Activated naive CD4-positive, alpha-beta T cell treated with anti-CD3 and anti-CD28 coated beads, Interleukin-2, amount 10 ng/mL, durations not matched to agents 7 days and 5 days (primary cell): ENCODE measurements at places on chromosomes 7 and 10.

DNA sequence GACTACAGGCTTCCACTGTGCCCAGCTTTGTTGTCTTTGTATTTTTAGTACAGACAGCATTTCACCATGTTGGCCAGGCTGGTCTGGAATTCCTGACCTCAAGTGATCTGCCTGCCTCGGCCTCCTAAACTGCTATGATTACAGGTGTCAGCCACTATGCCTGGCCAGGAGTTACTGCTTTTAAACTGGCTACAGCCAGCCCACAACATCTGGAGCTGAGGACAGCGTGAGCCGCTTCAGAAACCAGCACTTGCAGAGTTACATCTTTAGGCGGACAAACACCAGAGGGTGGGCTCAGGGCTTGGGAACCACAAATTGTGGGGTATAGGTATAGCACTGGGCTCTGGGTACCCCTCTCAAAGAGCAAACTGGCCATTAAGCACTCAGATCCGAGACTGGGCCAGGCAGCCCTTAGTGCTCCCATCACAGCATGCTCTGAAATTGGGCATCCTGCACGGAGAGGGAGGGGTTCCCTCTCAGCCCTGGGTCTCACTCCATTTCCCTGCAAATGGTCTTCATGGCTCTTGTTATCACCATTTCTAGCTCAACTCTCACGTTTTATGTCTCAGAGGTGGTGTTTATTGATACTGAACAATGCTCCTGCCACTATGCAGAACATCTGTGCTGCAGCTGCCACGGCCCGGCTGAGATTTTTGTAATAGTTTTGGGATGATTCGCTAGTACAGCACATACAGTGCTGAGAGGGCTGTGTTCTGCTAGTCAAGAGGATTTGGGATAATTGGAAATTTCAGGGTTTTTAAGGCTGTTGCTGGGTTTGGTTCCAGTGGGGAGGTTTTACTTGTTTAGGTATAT is 146.4 kb upstream of the LYZL2 start:
- no peak for DNase-seq

DNA sequence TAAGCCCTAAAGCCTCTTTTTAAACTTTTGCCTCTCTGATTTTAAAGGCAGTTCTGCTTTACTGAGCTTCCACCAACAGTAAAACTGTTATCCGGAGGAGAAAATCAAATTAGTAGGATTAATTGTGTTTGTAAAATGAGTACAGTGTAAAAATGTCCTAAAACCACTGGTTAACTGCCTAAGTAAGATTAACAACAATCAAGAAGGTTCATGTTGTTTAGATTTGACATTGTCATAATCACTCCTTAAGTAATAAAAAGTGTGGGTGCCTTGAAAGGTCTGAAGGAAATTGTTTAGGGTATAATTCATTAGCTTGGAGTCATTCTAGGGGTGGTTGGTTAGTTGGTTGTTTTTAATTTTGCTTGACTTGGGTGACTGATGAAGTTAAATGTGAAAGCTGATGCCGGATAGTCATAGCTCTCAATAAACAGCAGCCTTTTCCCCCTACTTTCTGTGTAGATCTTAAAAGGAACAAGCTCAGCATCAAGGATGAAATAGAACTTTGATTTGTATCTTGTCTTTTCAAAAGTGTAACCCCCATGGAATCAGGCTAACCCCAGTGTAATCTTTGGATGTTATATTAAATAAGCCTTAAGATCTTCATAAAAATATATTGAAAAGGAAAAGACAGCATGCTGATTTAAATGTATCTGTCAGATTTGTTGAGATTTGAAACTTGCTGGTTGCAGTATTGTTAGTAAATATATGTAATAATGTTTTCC is 148.3 kb downstream of the ARID5B start:
- no peak for DNase-seq

DNA sequence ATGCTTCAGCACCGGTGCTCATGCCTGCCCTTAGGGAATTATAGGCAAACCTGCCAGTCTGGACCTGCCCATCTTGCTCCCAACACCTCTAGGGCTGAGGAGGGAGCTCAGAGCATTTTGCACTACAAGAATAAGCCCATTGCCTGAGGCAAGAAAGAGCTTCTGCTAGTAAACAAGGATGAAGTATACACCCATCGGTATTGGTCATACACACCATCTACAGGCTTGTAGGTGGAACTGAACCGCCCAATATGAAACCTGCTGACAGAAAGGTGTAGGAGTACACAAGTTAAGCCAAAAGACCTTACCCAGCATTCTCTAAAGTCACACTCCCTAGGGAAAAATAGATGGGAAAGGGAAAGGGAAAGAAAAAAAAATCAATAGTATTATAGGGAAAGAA is 957.0 kb upstream of the LRRTM3 start:
- DNase-seq, result no peak

GRCh38 chr10:101244321-101245050 is 15.2 kb upstream of the LBX1 start:
- no peak for DNase-seq

DNA sequence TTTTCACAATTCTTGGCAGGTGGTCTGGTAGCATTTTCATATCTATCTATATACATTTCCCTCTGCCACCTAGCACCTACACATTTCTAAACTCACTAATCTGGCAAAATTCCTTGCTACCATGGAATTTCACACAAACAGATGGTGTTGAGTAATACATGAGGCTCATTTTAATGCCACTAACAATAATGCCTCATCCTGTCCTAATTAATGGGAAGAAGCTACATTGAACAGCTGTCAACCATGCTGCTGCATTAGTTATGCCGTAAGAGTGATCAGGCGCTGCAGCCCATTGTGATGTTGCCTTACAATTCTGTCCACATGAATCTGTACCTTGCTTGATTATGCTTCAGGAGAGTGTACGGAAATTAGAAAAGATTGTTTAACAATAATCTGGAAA is 23.2 kb downstream of the COL1A2 start:
- no peak for DNase-seq

DNA sequence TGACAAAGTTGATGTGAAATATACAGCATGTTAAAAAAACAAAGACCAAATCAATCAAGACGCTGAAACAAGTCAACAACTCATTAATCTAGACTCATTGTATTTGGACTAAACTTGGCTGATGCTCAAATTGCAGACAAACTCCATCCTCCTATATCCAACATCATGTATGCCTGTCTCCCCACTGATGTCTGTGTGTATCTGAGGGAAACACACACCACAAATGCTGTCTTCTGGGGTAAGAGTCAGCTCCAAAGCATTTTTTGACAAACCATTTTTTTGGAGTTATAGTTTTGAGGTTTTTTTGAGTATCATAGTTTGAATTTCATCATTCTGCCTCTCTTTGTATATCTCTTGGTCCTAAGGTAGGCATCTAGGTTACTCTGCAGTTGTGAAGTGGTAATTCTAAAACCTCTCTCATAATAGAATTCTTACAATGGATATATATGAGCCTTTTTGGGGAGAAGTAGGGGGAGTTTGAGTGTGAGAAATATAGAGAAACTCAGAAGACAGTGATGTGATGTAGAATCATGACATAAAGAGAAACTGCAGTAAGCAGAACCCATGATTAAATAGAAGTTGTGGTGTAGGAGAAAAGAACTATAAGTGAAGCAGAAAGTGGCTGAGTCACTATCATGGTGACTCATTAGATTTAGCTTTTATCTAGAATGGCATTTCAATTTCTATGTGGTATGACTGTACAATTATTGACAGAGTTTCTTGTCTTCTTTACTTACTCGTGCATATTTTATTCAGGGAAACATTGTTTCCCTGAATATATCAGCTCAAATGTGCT is 1531.1 kb upstream of the LRRTM3 start:
- DNase-seq, result no peak
